ENCODE measurements at places on chromosomes 13 and 19.

- DNase-seq: no peak
These were observed 245.6 kb downstream of the KLF5 start for GRCh38 chr13:73304442-73304841.

DNA sequence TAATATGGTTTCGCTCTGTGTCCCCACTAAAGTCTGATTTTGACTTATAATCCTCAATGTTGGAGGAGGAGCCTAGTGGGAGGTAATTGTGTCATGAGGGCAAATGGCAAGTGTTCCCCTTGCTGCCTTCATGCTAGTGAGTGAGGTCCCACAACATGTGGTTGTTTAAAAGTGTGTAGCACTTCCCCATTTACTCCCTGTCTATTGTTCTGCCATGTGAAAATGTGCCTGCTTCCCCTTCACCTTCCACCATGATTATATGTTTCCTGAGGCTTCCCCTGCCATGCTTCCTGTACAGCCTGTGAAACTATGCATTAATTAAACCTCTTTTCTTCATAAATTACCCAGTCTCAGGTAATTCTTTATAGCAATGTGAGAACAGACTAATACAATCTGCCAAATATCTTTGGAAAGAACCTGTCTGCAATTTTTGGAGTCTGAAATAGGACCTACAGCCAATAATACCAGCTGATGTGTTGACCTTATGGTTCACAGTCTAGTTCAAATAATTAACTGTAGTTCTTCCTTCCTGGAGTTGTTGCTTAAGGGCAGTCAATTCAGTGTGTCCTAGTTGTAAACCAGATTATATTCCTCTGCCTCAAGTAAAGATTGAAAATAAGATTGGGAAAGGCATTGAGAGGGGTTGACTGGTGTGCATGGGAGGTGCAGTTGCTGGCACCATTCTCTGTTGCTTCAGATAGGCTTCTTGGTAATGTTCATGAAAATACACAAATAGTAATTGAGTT lies 1442.9 kb downstream of the SLITRK1 start:
- DNase-seq: no peak

- no peak for DNase-seq
These were observed 20.2 kb downstream of the SIGLECL1 start for GRCh38 chr19:51271067-51271466.

DNA sequence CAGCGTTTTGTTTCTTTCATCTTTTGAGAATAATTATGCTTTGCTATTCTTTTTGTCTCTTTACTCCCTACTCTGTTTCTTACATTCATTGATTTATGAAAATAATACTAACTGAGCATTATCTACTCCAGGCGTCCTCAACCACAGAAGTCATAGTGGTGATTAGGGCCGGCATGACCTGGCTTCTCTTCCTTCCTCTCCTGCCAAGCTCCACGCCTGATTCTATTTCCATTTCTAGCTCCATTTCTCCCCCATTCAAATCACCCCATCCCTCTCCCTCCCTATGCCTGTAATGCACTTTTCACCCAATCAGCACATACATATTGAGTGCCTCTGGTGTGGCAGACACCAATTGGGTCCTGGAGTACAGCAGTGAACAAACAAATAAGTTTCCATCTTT lies 183.2 kb upstream of the GPR12 start:
- no peak for DNase-seq

GRCh38 chr13:105936816-105937215 lies 598.6 kb downstream of the EFNB2 start:
- DNase-seq: no peak

- DNase-seq: no peak
These were observed 9.4 kb downstream of the FCER2 start for GRCh38 chr19:7692417-7693088.

DNA sequence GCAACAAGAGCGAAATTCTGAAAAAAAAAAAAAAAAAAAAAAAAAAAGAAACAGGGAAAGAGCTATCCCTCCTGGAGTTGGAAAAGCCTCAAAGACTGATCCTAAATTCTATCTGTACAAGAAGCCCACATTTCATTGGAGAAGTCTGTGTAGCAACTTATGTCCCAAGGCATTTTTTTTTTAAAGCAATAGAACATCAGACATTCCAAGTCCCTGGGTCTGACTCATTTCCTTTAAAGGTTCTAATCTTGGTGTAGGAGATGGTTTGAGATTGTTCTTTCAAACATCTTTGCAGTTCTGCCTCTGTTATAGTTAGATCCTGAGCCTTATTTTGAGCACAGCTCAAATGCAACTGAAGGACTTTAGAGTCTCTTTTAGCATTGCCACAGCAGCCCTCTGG lies 706.5 kb upstream of the MIR17HG start:
- DNase-seq: no peak

DNA sequence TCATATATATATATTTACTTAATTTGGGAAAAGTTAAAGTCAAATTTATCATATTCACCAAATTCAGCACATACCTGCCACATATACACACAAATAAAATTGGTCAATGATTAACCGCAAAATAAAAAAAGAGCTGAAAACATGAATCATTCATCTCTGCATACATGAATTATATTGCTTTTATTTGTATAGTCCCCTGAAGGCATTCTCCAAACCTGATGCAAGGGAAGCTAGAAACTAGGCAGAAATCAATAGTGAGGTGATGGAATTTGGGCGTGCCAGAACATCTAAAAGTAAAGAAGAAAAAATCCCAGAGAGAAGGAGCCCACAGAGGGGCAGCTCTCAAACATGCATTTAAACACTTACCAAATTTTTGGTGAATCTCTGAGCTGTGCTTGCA lies 60.1 kb downstream of the UFM1 start:
- no peak for DNase-seq

DNA sequence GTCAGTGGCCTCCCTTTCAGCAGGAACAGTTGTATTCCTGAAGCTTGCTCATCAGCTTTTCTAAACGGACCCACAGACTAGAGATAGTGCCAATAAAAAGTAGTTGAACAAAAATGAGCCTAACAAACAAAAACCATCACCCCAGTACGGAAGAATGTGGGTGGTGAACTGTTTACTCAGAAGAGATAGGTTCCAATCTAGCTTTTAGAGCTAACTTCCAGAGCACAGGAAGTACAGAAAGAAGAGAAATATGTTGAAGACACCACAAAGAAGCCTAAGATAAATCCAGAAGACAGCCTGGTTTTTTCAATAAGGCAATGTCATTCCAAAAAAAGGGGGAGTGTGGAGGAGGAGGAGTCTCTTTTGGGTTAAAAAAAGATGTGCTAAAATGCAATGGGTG lies 2.8 kb upstream of the LMO7 start:
- DNase-seq: no peak

DNA sequence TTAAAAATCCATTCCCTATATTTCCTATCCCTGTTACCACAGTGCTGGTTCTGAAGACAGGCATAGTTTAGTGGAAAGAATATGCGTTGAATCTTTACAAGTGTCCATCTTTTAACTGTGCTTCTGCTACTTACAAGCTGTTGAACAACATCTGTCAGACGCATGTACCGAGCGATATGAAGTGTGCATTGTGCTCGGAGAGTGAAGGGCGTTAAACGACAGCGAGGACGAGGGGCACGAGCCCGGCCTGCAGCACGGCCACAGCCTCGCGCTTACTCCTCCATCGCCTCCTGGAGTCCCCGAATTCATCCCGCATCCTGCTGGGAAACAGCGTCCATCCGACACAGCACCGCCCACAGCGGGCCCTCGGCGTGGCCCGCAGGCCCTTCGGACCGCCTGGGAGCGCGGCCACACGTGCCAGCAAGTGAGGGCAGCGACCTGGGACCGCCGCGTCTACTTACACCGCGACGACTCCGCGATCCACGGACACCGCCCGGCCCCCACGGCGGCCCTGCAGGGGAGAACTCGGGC lies 514 bp downstream of the PCID2 start:
- no peak for DNase-seq

DNA sequence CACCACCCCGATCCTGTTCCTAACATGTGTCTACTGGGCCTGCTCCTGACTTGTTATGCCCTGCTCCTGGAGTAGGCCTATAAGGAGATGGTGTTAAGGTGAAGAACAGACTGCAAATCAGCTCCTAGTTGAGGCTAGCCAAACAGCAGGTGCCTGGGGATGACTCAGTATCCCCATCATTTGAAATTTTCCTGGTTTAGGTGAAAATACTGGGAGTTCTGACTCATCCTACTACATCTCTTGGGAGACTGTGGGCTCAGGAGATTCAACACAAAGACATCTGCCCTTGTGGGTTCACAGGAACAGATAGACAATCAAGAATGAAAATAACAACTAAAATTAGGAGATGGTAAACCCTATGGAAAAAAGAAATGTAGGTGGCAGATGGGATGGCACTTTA lies 41.2 kb downstream of the BRD4 start:
- DNase-seq: no peak

GRCh38 chr13:83733293-83733692 lies 149.0 kb downstream of the SLITRK1 start:
- no peak for DNase-seq

DNA sequence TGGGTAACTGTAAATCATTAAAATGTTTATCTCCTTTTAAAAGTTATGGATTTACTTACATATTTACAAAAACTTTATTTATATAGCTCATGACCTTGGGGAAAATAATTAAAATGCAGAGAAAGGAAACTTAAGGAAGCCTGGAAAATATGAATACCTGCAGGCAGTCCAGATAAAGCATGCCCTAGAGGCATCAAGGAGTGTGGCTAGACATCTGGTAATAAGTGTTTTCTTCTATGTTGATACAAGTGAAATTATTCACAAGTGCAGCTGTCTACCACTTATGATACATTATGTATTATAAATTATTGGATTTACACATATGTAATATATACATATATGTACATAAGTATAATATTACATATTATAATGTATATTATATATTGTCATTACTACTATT lies 207.9 kb downstream of the LMO7 start:
- no peak for DNase-seq

DNA sequence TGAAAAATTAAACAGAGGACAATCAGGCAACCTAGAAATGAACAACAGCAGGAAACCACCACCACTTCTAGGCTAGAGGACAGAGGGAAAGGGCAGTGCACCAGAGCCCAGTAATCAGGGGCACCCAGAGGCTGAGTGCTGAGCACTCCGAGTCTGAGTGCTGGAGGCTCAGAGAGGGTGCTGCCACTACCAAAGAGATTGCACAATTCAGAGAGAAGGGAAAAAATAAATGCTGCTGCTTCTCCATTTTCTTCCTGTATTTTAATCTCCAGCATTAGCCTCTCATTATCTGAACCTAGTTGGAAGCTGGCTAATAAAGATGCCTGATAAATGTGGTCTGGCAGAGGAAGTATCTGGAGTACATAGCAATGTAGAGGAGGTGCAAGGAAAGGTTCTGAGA lies 11.8 kb upstream of the ZNF175 start:
- no peak for DNase-seq

Measured in stimulated activated CD4-positive, alpha-beta T cell treated with anti-CD3 and anti-CD28 coated beads, Interleukin-4, amount 100 ng/mL, for 4 hours (primary cell).